Neural crest cell (in vitro differentiated cells): ENCODE measurements at places on chromosomes 16 and 17.

GRCh38 chr16:79287424-79287917, 313.1 kb downstream of the MAF start:
- no peak overlapping the region for H3K4me3 ChIP-seq
- DNase-seq = no peak
- H3K27me3 ChIP-seq = peaks cover 67% of the 10 kb centered on the region
- H3K36me3 ChIP-seq = no peaks in the 10 kb centered on the region
- peaks cover 11% of the 10 kb centered on the region for H3K4me1 ChIP-seq

DNA sequence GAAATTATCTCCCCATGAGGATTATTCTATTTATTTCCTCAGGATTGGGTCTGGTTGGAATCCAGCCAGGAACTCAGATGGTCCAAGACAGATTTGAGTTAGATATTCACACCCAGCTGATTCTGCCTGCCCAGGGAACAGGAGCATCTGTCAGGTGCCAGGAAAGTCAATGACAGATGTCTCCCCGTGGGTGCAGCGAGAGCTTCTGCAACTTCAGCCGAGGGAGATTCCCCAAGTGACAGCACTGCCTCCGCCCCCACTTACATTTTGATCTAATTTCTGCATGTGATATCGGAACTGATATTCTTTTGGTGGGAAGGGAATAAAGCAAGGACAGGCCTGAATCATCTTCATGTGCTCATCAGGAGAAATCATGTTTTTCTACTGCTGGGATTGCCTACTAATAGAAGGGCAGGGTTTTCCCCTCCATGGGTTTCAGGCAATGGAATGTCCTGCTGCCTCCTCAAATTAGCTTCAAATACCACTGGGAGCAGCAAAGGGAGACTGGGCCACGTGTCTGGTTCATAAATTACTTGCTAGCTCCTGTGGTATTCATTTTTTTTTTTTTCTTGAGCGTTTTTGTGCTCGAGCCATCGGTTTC, 15.7 kb upstream of the DHX8 start:
- H3K4me3 ChIP-seq = no peak overlapping the region
- no peaks in the 10 kb centered on the region for H3K36me3 ChIP-seq
- no peak for DNase-seq
- H3K27me3 ChIP-seq = peaks cover 6% of the 10 kb centered on the region
- no peaks in the 10 kb centered on the region for H3K4me1 ChIP-seq

DNA sequence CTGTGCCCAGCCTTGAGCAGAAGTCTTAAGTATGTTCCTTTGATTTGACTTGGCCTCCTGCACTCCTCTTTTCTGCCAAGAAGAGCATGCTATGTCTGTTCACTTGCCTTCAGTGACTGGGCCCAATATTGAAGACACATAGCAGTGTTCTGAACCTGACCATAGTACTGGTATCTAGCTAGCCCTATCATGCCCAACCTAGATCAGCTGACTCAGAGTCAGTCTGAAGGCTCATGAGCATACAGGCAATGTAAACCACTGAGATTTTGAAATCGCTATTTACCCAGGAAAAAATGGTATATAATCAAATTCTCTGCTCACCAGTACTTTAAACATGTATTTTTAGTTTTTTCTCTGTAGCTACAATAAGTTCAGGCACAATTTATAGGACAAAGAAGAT, 129.4 kb downstream of the TANC2 start:
- no peak overlapping the region for H3K27ac ChIP-seq
- H3K4me3 ChIP-seq = no peak overlapping the region
- no peak for DNase-seq

- H3K27me3 ChIP-seq = no peaks in the 10 kb centered on the region
- no peaks in the 10 kb centered on the region for H3K4me1 ChIP-seq
- no peak for DNase-seq
- H3K36me3 ChIP-seq = peaks cover 9% of the 10 kb centered on the region
- H3K27ac ChIP-seq = no peak overlapping the region
These were observed 8.5 kb downstream of the PRMT7 start for GRCh38 chr16:68319185-68319908.

DNA sequence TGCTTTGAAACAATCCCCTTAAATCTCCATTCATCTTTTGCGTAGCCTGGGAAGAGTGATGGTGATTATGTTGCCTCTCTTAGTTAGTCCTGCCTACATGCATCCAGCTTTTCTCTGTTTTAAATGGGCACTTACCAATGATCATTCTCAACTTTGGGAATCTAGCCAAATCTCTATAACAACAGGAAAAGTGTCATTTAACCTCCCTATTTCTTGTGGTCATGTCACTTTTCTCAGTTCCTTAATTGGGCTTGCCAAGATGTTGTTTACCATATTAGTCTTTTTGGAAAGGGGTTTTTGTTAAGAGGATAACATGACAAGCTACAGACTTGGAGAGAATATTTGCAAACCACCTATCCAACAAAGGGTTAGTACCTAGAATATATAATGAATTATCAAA, 15.6 kb upstream of the CLEC10A start:
- no peak overlapping the region for H3K27ac ChIP-seq
- DNase-seq = no peak
- no peaks in the 10 kb centered on the region for H3K27me3 ChIP-seq
